ENCODE measurements at places on chromosomes 4 and X.

- DNase-seq, result peak; percentile 60
These were observed at the start of gene NUDT10 for GRCh38 chrX:51332188-51332942. Gene NUDT10 (plus strand): TSS chrX:51332822. CDS start chrX:51332966, 144 bp downstream.

GRCh38 chr4:83932750-83933391, 397.0 kb downstream of the GPAT3 start:
- DNase-seq, result no peak

- no peak for DNase-seq
These were observed 16.7 kb upstream of the RBM41 start for GRCh38 chrX:107135049-107135964.

DNA sequence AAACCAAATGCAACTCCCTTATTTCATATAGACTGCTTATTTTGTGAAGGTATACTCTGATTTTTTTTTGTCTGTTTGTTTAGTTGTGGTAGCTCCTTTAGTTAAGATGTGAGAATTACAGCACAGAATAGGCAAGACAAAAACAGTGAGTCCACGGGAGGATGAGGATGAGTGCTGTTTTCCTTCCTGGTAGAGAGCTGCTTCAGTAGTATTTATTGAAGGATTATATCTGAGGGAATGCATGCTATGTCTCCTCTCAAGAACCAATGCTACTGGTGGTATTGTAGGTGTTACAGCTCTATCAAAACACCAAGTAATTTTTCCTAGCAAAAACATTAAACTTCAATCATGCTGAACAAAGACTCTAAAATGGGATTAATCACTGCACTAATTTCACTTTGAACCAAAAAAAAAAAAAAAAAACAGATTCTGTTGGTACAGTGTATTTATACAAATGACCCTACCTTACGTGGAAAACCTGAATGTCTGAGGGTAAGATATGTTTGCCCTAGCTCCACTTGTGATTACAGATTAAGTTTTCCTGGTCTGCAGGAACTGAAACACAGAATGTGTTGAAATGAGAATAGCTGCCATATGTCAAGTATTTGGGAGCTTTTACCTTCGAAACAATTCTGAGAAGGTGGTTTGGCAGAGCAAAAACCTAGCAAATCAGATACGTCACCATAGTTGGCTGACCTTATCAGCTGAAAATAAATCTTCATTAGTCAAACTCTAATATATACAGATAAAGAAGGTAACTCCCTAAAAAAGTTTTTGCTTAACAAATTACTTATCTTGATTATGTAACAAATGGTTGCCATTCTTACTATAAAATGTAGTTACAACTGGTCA, 40.3 kb downstream of the PPP3CA start:
- no peak for DNase-seq

GRCh38 chrX:63889001-63889400, 104.0 kb upstream of the ARHGEF9 start:
- no peak for DNase-seq

GRCh38 chrX:117996408-117996807, 120.2 kb downstream of the KLHL13 start:
- DNase-seq, result no peak

- DNase-seq, result no peak
These were observed 405.3 kb upstream of the EDA2R start for GRCh38 chrX:67044029-67044653.

GRCh38 chr4:52870225-52870624, 8.1 kb downstream of the RASL11B start:
- peak; percentile 74 for DNase-seq

GRCh38 chr4:139849219-139849618, 183.6 kb downstream of the MGST2 start:
- DNase-seq, result no peak

GRCh38 chr4:105154576-105154975, 7.9 kb downstream of the TET2 start:
- DNase-seq, result no peak

GRCh38 chrX:97234471-97235081, 350.9 kb downstream of the RPA4 start:
- no peak for DNase-seq

GRCh38 chr4:147340111-147340510, 140.8 kb upstream of the EDNRA start:
- DNase-seq, result no peak

GRCh38 chrX:106039920-106040319, 1.4 kb upstream of the SERPINA7 start:
- no peak for DNase-seq

DNA sequence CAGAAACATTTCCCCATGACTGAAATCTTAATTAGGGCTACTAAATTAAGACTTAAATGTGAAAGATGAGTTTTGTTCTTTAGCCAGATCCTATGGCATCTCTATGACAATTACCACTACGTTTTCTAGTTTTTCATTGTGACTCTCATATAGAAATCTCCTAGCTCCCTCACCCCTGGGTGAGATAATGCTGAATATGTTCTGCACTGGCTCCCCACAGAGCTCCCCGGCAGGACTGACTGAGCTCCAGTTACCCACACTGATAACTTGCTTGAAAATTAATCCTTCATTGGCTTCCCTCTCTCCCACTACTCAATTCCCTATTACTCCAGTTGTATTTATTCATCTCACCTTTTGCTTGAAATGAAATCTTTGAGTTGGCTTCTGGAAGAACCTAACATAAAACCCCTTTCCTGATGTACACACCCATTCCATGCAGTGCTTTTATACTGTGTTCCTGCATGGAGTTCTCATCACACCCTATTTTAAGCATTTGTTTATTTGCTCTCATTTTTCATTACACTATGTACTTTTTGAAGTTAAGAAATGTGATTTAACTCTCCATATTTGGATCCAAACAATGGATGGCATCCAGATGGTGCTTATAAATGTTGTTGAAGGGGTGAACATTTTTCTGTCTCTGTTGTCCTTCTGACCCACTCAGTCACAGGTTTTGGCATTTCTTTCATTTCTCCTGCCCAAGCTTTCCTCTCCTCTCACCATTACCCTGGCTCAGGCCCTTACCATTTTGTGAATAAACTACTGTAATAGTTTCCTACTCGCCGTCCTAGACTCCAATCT, 623.4 kb downstream of the SPRY1 start:
- no peak for DNase-seq

DNA sequence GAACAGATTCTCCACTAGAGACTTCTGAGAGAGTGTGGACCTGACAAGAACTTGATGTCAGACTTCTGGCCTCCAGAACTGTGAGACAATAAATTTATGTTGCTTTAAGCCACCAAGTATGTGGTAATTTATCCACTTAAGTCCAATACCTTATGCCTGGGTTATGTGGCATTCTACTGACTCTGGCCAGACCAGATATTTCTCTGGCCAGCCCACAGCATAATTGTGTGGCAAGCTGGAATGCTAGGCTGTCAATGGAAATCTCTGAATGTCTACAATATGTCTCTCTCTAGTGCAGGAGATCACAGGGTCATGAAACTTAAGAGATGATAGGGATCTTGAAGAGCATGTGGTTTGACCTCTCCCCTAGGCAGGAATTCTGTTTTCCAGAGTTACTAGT, 251.0 kb downstream of the ZNF674 start:
- no peak for DNase-seq

DNA sequence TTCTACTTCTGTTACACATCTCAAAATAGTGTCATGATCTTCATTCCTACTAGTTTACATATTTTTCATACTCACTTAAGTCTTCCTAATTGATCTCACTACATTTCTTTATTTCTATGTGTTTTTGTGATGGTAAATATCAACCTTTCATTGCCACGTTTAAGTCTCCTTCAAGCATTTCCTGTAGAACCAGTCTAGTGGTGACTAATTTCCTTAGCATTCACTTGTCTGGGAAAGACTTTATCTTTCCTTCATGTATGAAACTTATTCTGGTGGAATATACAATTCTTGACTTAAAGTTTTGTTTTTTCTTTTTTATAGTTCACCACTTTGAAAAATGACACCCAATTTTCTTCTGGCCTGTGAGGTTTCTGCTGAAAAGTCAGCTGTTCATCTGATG, 181.4 kb upstream of the NEIL3 start:
- no peak for DNase-seq

GRCh38 chr4:11424000-11424399, 4.7 kb downstream of the HS3ST1 start:
- DNase-seq, result peak; percentile 30

DNA sequence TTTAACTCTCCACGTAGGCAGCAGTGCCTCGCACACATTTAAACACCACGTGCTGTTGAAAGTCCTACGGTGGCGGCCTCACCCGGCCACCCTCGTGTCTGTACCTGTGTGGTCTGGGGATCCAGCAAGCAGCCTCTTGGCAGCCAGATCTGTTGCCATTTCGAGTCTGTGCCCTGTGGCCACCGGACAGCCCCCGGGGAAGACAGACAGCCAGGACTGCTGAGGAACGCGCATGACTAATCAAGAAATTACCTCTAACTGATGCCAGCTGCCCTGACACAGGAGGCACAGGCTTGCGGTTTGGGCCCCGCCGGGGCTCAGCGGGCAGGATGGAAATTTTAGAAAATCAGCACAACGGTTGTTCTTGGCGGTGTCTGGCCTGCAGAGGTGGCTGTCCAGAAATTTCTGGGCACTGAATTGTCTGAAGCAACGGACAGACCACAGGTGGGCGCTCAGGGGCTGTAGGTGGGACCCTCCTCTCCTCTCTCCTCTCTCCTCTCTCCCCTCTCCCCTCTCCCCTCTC, 15.6 kb upstream of the ASMTL start:
- DNase-seq, result no peak

DNA sequence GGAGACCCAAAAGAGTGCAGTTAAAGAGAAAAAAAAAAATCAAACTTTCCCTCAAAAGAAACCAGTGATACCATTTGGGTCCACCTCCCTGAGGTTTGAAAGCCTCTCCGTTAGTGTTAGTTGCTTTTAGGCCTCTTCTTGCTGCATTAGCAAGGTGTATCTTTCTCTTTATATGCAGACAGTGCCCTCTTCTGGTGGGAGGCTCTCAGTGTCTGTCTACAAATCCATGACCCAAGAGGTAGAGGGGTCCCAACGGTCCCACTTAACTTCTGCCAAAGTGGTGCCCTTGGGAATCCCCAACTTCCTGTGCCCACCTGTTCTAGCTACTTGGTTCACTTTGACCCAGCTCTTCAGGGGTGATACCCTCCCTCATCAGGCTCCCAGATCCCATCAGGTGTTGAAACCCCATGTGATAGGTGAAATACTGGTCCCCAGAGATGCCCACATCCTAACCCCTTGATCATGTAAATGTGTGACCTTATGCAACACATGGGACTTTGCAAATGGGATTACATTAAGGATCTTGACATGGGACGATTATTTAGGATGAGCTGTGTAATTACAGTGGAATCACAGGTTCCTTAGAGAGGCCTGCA, 63.7 kb upstream of the CD99 start:
- no peak for DNase-seq

DNA sequence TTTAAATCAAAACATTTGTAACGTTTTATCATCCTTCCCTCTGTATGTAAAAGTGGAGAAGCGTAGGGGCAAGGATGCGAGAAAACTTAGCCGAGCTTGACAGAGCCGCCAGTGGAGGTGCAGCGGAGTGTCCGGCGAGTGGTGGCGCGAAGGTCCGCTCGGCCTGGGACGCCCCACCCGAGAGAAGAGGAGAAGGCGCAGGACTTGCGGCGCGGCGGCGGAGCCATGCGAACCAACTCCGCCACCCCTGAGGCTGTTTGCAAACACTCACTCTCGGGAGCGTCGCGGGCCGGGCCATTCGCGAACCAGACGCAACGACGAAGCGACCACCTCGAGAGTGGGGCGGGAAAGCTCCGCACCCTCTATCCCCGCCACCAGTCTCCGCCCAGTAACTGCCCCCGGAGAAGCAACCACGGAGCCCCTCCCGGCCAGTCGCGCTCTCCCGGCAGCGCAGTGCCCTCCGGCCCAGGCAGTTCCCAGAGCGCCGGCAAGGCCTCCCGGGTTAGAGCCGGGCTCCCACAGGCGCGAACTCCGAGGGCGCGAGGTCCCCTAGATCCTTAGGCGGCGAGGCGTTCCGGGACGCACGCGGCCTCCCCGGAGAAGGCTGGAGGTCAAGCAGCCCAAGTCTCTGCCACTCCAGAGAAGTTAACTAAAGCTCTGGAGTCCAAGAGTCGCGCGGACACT, 2.3 kb upstream of the MAB21L2 start:
- peak; percentile 45 for DNase-seq

GRCh38 chr4:71538528-71538927, 199.7 kb downstream of the SLC4A4 start:
- DNase-seq, result no peak

DNA sequence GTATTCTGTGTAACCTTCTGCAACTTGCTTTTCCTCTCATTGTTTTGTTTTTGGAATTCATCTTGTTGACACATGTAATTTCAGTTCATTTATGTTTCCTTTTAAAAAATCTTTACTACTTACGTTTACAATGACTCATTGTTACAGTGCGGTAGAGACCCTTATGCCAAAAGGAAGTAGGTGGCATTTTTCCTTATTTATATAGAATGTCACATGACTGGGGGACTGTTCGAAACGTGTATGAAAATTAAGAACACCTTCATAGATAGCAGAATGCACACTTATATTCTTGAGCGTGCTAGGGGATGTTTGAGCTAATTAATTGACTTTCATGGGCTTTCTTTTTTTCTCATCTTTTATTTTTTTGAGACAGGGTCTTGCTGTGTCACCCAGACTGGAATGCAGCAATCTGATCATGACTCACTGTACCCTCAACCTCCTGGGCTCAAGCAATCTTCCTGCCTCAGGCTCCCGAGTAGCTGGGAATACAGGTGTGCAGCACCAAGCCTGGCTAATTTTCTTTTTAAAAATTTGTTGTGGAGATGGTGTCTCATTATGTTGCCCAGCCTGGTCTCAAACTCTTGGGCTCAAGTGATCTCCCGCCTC, 7.3 kb downstream of the REPS2 start:
- DNase-seq, result no peak

- DNase-seq, result no peak
These were observed 43.5 kb downstream of the CCDC158 start for GRCh38 chr4:76377481-76377901.

- DNase-seq, result no peak
These were observed 15.5 kb upstream of the HSD17B10 start for GRCh38 chrX:53449632-53450031.

DNA sequence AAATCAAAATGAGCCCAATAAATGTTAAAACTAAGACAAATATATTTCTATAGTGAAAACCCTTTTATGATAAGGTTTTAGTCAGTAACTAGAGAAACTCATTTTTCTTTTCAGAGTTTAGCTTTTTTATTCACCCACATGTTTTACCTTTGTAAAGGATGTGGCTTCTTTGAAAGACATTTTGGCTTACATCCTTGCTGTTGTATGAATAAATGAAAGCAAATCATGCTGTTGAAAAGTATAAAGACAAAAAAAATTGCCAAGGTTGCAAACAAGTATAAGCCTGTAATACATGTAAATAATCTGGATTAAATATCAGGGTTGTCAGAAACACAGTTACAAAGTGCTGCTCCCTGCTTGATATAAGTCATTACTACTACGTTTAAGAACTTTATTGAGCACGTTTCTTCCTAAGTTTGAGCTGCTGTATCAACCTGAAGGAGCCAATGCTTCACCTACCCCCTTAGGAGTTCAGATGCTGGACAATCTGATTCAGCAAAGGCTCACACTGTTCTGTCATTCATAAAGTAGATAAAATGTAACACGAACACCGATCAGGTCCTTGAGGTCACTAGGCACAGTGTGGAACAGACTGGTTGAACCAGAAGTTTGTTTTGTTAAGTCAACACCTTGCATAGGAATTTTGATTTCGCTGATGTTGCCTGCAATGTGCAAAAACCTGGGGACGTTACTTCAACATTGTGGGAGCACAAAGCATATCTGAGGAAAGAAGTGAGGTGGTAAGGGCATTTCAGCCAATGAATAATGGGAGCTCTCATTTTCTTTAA, 321.2 kb upstream of the BMP3 start:
- DNase-seq, result no peak

GRCh38 chr4:171793723-171794122, 19.5 kb upstream of the GALNTL6 start:
- no peak for DNase-seq

- no peak for DNase-seq
These were observed 13.7 kb downstream of the MED14 start for GRCh38 chrX:40721489-40722106.
